Naive thymus-derived CD4-positive, alpha-beta T cell (primary cell): ENCODE measurements at places on chromosomes 16 and 17. TPM values are rescaled to one million over a fixed set of nuclear protein-coding genes. Genes with fewer than 3 reads are reported as not detected.

DNA sequence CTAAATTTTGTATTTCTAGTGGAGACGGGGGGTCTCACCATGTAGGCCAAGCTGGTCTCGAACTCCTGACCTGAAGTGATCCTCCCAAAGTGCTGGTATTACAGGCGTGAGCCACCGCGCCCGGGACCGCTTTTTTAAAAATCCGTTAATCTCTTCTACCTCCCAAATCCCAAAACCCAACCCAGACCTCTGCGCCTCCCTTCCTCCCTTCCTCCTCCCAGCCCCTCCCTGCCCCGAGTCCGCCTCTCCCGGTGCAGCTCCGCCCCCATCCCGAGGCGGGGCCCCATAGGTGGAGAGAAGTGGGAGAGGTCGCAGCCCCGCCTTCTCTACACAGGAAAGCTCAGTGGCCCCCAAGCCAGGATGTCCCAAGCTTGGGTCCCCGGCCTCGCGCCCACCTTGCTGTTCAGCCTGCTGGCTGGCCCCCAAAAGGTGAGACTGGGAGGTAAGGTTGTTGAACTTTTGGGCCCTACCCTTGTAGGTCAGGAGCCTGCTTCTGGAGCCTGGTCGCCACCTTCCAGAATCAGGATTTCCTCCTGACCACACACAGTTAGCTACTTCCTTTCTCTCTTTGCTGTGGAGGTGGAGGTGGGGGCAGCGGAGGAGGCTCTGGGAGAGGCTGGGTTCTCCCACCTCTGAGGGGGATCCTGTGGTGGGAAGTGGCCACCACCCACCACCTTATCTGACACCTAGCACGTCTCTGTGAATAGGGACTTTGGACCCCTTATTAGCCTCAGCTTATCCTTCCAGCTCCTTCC, at the start of gene TMEM92:
Gene TMEM92, plus strand, starts transcription at position 325 of the 755 bp plus-strand sequence. Its CDS starts 36 bp downstream, at position 361.
- DNase-seq: no peak

- no peak for DNase-seq
Observed at GRCh38 chr17:82564241-82564640, 44.7 kb downstream of the FOXK2 start.

The SNF8 gene
- 54.8 TPM for total RNA-seq

GRCh38 chr16:1514507-1514906, 19.0 kb upstream of the TMEM204 start:
- no peak for DNase-seq
